ENCODE measurements at places on chromosomes 4 and X.

DNA sequence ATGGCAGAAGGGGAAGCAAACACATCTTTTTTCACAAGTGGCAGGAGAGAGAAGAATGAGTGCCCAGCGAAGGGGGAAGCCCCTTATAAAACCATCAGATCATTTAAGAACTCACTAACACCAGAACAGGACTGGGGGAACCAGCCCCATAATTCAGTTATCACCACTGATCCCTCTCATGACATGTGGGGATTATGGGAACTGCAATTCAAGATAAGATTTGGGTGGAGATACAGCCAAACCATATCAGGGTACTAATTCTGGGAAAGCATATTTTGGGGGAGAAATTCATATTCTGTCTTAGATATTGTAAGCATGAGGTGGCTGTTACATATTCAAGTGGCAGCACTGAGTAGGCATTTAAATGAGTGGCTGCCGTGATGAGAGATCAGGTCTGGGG, 87.8 kb downstream of the RAPGEF2 start:
- DNase-seq: no peak

DNA sequence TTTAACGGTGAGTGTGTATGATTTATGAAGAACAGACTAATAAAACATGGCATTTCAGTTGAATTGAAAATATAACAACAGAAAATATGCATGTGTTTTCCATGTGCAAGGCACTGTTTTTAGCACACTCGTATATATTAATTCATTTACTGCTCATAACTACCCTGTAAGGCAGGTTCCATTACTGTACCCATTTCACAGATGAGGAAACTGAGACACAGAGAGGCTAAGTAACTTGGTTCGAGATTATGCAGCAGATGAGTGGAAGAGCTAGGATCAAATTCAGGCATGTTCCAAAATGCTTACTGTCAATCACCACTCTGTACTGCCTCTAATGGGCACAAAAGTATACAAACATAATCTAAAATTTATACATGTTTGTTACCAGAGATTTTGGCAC, 20.4 kb downstream of the MBNL3 start:
- no peak for DNase-seq

- no peak for DNase-seq
Observed at GRCh38 chr4:76209881-76210280, 3.7 kb downstream of the SCARB2 start.

- DNase-seq: no peak
Observed at GRCh38 chr4:872241-872981, 46.5 kb upstream of the CPLX1 start.

- DNase-seq: no peak
Observed at GRCh38 chr4:26751838-26752237, 108.8 kb upstream of the STIM2 start.

GRCh38 chr4:184782731-184783373, 42.9 kb downstream of the ACSL1 start:
- no peak for DNase-seq

GRCh38 chr4:5749568-5749967, 38.6 kb downstream of the EVC start:
- DNase-seq: no peak

DNA sequence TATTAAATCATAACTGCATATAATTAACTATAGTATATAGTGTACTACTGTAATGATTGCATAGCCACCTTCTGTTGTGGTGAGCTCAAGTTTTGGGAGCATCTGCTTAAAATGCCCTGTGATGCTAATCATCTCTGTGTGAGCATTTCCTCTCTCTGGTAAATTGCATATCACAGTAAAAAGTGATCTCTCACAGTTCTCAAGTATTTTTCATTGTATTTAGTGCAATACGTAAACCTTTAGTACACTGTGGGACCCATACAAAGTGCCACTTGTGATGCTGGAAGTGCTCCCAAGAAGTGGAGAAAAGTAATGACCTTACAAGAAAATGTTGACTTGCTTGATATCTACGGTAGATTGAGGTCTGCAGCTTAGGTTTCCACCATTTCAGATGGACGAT, 82.0 kb downstream of the WWC2 start:
- DNase-seq: no peak

DNA sequence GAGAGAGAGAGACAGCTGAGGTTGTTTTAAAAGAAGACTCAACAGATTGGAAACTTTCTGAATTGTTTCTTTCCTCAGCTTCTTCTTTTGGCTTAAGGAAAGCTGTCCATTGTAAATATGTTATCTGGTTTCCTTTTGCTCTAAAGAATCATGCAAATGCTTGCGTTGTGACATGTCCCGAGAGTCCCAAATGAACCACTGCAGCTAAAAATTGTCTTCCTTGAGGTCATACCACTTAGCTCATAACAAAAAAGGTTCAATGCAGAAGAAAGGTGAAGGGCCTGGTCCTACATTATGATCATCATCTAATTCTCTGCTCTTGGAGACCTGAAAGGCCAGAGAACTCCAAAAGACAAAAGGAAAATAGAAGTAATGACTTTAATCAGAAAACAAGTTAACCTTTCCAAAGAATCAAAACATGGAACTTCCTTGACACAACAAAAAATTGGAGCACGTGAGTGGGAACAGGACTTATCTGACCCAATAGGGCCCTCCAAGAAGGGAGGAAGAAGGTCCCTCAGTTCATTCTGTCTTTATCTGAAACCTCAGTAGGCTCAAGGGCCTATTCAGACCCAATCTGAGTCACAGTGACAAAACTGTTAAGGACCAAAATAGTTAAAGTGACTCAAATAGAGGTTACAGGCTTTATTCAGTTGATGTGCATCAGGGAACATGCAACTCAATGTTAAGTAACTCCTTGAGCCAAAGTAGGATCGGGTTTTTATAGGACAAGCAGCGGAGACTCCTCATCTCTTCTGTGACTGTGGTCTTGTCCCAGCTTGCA, 14.7 kb upstream of the VSIG1 start:
- no peak for DNase-seq

- DNase-seq: no peak
Observed at GRCh38 chr4:99651016-99651769, 6.4 kb downstream of the C4orf54 start.

- DNase-seq: no peak
Observed at GRCh38 chr4:150990993-150991392, 24.1 kb downstream of the LRBA start.

DNA sequence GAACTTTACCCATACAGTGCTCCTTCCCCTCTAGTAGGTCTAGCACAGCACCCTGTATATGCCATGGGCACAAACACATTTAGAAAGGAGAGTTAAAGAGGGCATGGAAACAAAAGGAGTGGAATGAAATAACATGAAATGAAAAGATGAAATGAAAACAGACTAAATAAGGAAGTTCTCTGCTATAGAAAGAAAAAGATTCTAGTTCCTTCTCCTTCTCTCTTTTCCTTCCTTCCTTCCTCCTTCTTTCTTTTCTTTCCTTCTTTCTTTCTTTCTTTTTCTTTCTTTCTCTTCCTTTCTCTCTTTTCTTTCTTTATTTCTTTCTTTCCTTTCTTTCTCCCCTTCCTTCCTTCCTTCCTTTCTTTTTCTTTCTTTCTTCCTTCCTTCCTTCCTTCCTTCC, 2197.4 kb downstream of the PCDH7 start:
- DNase-seq: no peak

DNA sequence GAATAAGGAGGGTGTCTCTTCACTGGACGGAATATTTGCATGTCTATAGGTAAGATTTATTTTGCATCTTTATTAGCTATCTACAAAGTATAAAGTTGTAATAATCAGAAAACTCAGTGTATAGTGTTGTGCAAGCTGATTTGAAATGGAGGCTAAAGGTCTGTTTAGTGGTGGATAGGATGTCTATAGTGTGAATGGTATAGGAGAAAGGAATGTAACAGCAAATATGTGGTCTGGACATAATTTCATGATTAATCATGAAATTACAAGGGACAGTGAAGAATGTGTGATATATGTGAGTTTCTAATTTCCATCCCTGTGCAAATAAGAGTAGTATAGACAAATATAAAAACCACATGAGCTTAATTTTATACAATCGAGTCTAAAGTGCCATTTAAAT, 79.3 kb upstream of the CAMK2D start:
- DNase-seq: no peak

DNA sequence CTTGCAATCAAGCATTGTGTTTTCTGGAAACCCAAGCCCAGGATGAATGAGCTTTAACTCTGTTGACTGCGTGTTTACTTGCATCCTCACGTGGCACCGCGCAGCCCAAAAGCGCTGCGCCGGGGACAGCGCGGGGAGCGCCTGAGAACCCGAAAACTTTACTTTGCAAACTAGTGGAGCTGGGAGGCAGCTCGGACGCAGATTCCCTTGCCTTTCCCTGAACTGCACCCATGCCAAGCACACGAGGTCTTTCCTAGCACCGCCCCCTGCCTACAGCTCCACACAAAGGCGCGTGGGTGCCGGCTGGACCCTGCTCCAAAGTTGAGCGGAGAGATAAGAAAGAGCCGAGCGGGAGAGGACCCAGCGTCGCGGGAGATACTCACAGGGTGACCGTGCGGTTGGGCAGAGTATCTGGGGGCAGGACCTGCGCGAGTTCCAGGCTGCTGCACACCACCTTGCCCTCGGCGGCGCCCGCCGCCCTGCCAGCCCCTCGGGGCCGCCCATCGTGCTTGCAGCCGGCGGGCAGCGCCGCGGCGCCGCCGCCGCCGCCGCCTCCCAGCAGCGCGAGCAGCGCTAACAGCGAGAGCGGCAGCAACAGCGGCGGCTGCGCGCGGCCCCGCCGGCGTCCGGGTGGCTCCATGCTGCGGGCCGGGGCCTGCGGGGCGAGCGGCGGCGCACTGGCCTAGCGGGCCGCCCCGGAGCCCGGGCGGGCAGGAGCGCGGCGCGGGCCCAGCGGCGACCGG, 550 bp downstream of the ADGRA3 start:
- DNase-seq: no peak

GRCh38 chr4:73446336-73446938, 10.4 kb downstream of the AFP start:
- no peak for DNase-seq

DNA sequence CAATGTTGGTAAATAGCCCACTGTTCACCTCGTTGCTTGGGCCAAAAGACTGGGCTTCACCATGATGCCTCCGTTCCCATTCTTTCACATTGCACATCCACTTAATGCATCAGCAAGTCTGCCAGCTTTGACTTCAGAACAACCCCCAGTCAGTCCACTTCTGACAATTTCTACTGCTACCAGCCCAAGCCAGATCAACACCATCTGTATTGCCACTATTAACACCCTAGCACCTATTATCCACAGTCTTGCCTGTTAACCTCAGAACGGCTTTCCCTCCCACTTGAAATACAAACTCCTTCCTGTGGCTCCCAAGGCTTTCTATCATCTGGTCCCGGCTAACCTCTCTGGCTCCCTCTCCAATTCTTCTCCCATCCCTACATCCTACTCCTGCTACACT, 95.7 kb downstream of the SH3RF1 start:
- no peak for DNase-seq

DNA sequence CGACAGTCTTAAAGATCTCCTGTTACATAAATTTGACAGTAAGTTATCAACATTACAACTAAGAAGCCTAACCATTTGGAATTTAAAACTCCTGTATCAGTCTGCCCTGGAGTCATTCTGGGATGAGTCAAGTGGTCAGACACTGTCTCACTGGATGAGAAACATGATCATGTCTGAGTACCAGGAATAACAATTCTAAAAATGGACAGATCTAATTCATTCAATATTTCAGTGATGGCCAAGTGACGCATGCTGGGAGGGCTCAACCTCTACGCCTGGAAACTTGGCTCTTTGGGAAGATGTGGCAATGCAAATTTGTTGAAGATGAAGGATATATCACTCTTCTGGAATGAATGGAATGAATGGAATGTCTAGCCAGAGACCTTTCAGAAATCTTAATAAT, 1427.2 kb downstream of the STIM2 start:
- DNase-seq: no peak

GRCh38 chr4:72319601-72320021, 249.4 kb downstream of the ADAMTS3 start:
- no peak for DNase-seq

DNA sequence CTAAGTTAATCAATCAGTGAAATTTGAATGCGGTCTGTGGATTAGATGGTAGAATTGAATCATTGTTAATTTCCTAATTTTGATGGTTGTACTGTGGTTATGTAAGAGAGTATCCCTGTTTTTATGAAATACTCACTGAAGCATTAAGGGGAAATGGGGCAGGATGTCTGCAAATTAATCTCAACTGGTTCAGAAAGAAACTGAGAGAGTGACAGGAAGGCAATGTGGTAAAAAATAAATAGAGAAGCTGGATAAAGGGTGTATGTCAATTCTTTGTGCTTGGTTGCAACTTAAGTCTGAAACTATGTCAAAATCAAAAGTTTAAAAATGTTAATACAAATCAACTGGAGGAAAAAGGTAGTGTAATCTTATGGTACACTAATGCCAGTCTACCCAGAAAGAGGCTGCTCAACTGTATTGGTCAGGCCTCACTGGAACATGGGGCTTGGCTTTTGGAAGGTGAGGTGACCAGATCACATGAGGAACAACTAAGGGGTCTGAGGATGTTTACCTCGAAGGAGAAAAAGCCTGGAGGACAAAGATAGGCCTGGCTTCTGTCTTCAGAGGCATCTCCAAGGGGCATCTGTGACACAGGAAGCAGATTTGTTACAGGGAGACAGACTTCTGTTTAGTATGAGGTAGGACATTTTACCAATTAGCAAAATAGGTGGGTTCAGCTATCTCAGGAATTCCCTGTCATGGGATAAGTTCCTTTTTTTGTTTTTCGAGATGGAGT, 83.1 kb downstream of the DLG3 start:
- no peak for DNase-seq

GRCh38 chr4:95142932-95143331, 385.2 kb downstream of the BMPR1B start:
- no peak for DNase-seq

GRCh38 chr4:177093964-177094363, 215.7 kb upstream of the NEIL3 start:
- DNase-seq: no peak

DNA sequence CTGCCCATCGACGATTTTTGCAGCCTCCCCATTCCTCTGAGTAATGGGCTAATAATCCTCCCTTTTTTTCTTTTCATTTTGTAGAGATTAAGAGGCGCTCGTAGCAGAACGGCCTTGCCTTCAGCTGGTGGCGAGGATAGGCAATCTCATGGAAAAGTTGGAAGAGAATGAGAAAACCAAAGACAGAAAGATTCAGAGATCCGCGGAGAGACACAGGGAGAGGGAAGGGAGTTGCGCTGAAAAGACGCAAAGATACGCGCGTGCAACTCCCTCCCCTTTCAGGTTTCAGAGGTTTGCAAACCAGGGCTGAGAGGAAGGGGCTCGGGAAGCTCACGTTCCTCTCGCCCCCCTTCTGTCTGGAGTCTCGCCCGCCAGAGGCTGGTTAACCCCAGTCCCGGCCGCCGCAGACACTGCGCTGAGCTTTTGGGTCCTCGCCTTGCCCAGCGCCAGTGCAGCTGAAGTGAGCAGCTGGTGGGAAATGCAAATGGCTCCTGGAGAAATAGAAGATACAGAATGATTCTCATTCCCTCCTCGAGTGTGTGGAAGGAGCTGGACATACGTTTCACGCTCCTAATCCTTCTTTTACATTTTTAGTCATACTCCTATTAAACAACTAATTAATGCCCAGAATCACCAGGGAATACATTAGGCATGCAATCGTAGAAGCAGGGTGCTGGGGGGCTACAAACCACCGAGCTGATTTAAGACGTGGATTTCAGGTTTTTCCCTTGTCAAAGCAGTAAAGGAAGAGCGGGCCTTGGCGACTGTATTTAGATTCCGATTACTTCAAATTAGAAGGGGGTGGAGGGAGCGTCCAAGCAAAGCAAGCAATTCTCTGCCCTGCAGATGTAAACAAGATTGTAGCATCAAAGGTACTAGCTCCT, 16.6 kb upstream of the PITX2 start:
- no peak for DNase-seq
